AML-193 (cell line): ENCODE measurements at places on chromosomes 16 and 17.

GRCh38 chr17:10457952-10458351 lies 11.4 kb downstream of the MYH4 start:
- no peak for DNase-seq

DNA sequence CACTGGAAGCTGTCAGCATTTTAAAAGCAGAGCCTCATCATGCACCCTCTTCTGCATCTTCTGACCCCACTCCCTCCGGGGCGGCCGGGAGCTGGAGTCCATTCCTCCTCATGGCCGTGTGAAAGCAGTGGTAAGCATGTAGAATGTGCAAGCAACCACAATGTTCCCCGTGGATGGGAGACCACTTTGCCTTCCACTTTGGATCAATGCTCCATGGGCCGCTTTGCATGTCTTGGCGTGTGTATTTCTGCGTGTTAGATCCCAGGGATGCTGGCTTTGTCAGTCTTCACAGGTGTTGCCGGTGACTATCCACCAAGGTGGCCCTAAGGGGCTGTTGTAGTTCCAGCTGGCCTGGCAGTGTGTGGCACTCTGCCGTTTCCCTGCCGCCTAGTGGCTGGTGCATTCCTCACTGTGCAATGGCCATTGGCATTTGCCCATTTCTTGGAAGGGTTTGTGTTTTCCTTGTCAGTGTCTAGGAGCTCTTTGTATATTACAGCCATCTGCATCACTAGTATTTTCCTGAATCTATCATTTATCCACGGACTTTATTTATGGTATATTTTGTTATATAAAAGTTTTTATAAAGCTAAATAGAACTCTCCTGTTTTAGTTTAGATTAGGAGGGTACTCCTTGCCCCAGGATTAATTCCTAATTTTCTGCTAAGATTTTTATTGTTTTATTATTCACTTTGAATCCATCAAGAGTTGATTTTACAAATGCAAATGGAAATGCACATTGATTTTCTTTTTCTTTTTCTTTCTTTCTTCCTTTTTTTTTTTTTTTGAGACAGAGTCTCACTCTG lies 5.8 kb upstream of the ALDH3A1 start:
- no peak for DNase-seq

GRCh38 chr17:63494300-63494928 lies 17.6 kb downstream of the ACE start:
- DNase-seq, result no peak

DNA sequence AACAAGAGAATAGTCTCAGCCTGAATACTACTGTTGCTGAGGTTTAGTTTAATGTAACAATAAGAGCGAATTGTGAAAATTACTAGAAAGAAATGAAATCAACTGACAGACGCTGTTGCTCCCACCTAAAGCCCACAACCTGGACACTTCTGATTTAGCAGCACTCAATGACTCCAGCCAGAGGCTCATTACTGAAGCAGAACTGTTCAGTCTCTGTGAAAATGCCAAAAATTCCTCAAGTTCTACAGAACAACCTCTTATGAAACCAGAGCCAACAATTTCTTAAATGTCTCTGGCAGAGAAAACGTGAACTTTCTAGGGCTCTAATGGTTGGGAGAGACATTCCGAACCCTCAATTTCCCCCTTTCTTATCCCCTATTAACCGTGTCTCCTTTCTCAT lies 9.9 kb downstream of the PSME3IP1 start:
- no peak for DNase-seq

DNA sequence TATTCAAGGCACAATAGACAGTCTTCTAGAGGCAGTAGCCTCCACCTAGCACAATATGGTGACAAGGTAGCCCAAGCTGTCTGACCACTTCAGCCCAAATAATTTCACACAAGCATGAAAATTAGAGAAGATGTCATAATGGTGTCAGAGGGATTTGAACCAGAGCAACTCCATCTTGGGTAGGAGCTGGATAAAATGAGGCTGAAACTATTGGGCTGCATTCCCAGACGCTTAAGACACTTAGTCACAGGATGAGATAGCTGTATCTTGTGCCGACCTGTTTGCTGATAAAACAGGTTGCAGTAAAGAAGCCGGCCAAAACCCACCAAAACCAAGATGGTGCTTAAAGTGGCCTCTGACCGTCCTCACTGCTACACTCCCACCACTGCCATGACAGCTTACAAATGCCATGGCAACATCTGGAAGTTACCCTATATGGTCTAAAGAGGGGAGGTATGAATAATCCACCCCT lies 192.6 kb downstream of the CPPED1 start:
- no peak for DNase-seq

GRCh38 chr16:72162105-72162692 lies 9.8 kb downstream of the PMFBP1 start:
- DNase-seq, result no peak

- DNase-seq, result no peak
Observed at GRCh38 chr16:54049591-54050458, 236.8 kb downstream of the IRX3 start.

GRCh38 chr16:57190136-57190535 lies 4.0 kb downstream of the RSPRY1 start:
- DNase-seq, result no peak

DNA sequence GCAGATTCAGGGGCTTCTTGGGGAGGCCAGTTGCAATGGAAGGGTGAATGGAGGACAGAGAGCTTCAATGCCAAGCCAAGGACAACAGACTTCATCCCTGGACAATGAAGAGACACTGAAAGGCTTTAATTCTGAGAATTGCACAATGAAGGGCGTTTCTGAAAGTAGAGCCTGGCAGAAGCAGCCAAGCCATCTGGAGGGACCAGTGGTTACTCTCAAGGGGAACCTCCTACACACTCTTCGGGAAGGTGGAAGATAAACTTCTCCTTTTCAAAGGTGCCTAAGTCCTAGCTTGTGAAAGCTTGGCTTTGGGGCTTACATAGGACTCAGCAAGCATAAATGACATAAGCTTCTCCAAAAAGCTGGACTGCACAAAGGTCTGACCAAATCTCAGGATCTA lies 6.2 kb upstream of the CES1 start:
- peak; percentile 40 for DNase-seq

- DNase-seq, result no peak
Observed at GRCh38 chr17:7139400-7139799, 24.8 kb upstream of the ASGR2 start.

- DNase-seq, result no peak
Observed at GRCh38 chr16:66242672-66243071, 123.8 kb upstream of the CDH5 start.

GRCh38 chr17:64411999-64412771 lies 21.5 kb upstream of the PECAM1 start:
- DNase-seq, result peak; percentile 93

GRCh38 chr16:15053904-15054303 lies 2.0 kb downstream of the NTAN1 start:
- no peak for DNase-seq

DNA sequence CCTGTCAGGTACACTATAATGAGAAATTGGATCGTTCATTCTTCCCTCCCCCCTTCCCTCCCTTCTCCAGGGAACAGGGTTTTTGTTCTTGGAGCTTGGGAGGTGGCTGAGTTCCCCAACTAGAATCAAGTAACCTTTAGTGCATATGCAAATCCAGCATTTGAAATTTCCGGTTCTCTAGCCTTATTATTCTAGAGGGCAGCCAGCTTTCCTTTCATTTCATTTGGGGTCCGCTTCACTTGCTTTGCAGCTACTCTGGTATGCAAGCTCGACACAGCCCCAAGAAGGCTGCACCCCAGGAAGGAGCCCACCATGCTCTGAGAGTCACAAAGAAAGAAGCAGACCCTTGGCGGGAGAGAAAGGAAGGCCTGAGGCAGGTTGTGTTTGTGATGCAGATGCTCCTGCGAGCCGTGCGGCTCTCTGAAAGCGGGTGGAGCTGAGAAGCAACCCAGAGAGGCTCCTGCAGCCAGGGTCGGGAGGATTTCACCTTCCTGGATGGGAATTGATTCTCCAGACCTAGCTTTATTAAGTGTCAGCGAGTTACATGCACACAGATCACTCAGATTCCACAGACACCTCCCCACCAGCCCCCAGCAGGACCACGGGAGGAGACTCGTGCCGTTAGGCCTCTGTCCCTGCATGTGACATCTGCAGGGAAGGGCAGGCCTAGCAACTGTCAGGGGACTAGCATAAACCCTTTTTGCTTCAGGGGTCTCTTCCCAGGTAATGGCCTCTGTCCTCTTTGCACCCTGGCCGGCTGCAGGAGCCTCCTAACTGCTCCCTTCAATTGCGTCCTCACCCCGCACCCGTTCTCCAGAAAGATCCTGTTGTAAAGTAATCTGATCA lies 34.5 kb downstream of the PMM2 start:
- no peak for DNase-seq

DNA sequence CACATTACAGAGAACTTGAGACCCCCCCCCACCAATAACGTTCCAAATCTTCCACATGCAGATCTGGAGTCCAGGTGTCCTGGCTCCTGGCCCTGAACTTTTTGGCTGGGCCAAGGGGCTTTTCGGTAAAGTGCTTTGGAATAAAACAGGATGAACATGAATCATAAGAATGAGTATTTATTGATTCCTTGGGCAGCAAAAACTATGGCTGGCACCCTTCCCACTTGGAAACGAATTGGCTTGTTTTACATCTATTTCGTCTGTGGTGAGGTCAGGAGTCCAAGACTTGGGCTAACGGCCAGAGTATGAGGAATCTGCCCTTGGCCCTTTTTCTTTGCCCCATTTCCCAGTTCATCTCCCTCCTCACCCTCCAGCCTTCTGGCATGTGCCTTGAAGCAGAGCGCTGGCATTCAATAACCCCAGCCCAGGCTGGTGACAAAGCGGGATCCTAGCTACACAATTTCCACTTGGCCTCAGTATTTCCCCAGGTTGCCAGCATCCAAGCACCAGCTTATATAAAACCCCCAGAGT lies 4.1 kb upstream of the UBTF start:
- DNase-seq, result no peak

DNA sequence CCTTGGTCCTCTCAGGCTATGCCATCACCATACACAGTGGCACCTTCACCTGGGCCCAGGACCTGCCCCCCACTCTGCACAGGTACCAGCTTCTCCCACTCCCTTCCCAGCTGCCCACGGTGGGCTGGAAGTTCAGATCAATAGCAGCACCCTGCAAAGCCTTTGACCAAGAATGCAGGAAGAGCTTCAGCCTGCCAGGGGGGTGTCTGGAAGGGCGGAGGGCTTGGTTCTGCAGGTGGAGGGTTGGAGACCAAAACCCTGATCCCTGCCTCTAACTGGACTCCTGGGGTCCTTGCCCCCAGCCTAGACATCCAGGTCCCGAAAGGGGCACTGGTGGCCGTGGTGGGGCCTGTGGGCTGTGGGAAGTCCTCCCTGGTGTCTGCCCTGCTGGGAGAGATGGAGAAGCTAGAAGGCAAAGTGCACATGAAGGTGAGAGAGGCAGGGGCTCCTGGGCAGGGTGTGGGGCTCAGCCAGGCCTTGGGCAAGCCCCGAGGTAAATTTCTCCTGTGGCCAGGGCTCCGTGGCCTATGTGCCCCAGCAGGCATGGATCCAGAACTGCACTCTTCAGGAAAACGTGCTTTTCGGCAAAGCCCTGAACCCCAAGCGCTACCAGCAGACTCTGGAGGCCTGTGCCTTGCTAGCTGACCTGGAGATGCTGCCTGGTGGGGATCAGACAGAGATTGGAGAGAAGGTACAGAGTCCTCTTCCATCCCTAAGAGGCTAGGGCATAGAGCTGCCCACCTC lies 34.3 kb downstream of the ABCC3 start:
- no peak for DNase-seq

GRCh38 chr17:29172589-29172988 lies 7.6 kb downstream of the MYO18A start:
- no peak for DNase-seq

- DNase-seq, result no peak
Observed at GRCh38 chr17:65092262-65092661, 35.7 kb upstream of the GNA13 start.

GRCh38 chr16:9003322-9003721 lies 39.6 kb upstream of the USP7 start:
- DNase-seq, result no peak

DNA sequence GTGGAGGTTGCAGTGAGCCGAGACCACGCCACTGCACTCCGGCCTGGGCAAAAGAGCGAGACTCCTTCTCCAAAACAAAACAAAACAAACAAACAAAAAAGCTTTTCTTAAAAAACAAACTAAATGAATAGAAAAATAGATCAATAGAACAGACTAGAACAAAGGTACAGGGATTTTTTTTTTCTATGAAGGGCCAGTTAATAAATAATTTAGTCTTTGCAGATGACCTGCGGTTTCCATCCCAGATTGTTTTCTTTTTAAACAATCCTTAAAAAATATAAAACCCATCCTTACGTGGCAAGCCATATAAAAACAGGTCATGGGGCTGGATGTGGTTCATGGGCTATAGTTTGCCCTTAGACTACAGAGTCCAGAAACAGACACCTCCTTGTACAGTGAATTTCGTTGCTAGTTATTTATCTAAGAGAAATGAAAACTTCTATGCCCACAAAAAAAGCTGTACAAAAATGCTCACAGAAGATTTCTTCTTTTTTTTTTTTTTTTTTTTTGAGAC lies 45.4 kb downstream of the CREBBP start:
- no peak for DNase-seq

DNA sequence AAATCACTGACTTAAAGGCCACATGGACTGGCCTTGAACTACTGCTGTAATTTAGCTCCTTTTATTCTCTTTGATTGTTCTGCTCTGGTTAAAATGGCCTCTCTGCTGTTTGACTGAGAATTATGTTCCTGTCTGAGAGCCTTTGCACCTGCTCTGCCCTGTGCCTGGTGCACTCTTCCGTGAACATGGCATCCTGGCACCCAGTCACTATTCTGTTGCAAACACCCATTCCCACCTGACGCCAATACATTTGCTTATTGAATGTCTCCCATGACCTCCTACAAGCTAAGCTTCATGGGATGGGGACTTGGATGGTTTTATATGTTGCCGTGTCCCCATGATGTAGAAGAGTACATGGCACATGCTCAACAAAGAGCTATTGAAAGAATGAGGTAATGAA lies 20.1 kb downstream of the HSD17B2 start:
- no peak for DNase-seq

DNA sequence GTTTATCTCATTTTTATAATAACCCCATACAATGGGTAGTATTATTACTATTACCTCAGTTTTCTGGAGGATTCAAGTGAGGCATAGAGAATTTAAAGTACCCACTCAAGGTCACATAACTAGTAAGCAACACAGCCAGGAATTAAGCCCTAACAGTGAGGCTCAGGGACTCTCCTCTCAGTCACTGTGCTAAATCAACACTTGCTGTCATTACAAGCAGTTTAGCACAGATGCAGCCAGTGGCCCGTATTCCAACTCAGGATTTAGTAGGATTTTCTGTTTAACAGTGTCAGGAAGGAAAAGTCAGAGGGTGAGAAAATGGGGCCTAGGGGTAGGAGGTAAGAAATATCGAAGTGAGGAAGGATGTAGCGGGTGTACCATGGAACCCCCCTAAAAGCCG lies 536.9 kb downstream of the TMEM114 start:
- no peak for DNase-seq
